Right ventricle myocardium inferior (tissue), 1 donor: ENCODE measurements at places on chromosomes 1 and 21. TPM values are rescaled to one million over a fixed set of nuclear protein-coding genes. Genes with fewer than 3 reads are reported as not detected.

GRCh38 chr1:9844106-9844505, 20.3 kb upstream of the CLSTN1 start:
- no peak for DNase-seq

DNA sequence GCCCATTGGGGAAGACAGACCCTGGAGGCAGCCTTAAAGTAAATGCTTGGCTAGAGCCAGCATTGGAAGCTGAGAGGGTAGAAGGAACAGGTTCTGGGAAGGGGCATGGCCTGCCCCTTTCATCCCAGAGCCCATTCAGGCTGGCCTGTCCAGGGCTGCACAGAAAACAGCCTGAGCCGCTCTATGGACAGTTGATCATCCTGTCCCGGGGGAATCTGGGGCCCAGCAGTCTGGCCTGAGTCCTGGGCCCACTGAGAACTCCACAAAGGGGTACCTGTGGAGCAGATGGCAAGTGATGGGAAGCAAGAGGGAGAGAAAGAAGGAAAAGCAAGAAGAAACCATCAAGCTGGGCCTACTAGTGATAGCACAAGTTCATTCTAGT, 13.2 kb downstream of the TMEM81 start:
- no peak for DNase-seq

- no peak for DNase-seq
These were observed 21.5 kb upstream of the MTARC2 start for GRCh38 chr1:220726634-220727033.

DNA sequence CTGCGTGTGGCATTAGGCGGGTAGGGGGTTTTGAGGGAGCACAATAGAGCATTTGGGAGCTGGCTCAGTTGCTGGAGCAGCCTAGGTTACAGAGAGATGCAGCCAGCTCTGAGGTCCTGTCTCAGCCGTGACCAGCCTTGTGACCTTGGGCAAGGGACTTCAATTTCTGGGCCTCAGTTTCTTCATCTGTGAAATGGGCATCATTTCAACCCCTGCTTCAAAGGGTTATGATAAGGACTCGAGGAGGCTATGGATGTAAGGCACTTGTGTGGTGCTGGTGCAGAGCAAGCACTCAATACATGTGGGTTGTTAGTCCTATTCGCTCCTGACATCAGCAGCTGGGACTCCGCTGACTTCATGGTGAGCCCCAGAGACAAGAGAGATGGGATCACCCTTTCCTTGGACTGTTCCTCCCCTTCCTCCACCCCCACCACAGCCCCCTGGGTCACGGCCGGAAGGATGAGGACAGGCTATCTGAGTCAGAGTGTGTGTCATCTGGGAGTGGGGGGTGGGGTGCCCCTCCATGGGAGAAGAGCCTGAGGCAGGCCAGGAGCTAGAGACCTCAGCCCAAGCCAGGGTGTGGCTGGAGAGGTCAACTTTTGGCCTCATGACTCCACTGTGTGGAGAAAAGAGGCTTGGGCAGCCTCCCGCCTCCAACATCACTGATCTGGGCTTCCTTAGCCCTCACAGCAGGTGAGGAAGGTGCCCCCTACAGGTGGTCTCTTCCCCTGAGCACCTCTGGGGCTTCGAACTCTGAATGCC, 71.4 kb upstream of the ZBTB40 start:
- DNase-seq = no peak

The BGLAP gene
- total RNA-seq = 0.32 TPM

The SLAMF7 gene
- total RNA-seq = 0.46 TPM

The VHLL gene
- total RNA-seq = not detected

The NFASC gene
- total RNA-seq = 10.5 TPM

The NTRK1 gene
- 2.4 TPM for total RNA-seq

The WNT9A gene
- 0.73 TPM for total RNA-seq
